ENCODE measurements at places on chromosomes 4 and X.

DNA sequence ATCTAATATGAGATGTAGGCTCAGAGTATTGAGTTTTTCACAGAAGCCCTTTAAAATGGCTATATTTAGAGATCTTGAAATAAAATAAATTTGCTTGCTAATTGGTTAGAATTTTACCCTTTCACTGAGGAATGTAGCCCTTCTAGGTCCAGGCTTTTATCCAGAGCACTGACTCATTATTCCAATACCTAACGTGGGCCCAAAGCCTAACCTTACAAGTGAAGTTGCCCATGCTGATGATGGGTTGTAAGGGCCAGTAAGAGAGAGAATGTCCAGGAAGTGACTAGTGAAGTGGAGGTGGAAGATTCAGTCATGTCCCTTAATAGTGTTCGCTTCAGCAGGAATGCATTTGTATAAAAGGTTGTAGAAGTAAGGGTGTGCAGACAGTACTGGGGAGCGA is 155.9 kb downstream of the STIM2 start:
- no peak for DNase-seq

DNA sequence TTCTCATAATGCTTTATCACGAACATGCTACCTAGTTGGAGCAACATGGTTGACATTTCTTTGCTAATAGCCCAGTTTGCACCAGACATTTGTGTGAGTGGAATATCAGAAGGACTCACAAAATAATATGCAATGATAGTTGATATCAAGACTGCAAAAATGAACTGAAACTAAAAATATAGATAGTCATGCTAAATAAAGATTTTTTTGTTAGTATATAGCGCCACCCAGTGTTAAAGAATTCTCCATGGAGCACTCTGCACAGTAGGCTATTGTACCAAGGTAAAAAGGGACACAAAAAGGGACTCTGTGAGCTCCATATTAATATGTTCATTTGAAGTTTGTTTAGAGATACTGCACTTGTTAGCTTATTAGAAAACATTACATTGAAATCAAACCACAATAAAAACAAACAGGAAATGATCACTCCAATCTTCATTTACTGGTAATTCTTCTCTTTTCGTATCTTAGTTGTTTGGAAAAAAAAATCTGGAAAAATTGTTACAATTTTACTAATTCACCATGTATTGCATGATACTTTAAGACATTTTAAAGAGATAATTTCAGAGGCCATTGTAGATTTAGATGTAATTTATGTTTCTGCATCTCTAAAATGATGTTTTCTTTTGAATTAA is 1509.6 kb downstream of the ADGRL3 start:
- peak; percentile 43 for DNase-seq

GRCh38 chrX:20382518-20383297 is 116.0 kb upstream of the RPS6KA3 start:
- no peak for DNase-seq

- DNase-seq: no peak
Observed at GRCh38 chr4:143054971-143055370, 129.7 kb upstream of the USP38 start.

DNA sequence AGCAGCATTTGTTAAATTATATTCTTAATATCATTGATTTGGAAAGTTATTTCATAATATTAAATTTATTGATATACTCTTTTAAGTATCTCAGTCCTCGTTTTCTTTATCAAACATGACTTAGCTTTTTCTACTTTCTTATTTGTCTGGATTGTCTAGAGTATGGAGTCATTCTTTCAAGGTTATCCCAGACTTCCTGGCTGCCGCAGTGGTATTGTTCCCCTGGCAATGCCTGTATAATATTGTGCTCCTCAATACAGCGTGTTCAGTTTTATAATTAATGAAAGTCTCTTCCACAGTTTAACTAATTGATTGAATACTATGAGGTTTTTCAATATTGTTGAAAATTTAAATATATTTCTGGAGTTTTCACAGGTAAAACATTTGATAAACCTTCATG is 310.9 kb downstream of the ANKRD50 start:
- no peak for DNase-seq

DNA sequence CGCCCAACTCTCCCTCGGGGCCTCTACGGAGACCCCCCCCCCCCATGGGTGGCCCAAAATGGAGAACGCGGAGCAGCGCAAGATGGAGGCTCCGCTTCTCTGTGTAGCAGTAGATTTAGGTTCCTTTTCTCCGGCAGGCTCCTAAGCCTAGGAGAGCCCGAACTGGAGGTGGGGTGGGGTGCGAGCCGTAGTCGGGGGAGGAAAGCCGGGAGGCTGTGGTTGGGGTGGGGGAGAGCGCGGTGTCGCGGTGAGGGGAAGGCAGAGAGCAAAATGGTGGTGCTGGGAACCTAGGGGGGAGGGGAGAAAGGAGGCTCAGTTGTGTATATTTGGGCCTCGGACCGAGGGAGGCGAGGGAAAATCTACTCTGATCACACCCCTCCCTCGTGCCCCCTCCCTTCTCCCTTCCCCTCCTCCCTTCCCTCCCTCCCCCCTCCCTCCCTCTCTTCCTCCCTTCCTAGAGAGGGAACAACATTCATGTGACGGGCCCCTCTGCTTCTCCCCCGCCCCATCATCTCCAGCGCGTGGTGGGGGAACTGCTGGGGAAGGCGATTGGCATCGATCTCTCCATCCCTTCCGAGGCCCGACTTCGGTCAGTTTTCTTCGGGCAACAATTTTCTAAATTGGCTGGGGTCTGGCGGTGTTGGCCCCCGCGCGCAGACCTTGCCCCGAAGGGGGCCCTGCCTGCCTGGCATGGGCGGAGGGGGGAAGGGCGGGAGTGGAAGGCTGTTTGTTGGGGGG is at the start of gene STAG2:
TSS of gene STAG2 (plus strand) at position 439 of the 738 bp plus-strand sequence. CDS start 60,922 bp downstream, outside the sequence.
- peak; percentile 93 for DNase-seq
